EL (cell line): ENCODE measurements at places on chromosomes 1 and 21.

DNA sequence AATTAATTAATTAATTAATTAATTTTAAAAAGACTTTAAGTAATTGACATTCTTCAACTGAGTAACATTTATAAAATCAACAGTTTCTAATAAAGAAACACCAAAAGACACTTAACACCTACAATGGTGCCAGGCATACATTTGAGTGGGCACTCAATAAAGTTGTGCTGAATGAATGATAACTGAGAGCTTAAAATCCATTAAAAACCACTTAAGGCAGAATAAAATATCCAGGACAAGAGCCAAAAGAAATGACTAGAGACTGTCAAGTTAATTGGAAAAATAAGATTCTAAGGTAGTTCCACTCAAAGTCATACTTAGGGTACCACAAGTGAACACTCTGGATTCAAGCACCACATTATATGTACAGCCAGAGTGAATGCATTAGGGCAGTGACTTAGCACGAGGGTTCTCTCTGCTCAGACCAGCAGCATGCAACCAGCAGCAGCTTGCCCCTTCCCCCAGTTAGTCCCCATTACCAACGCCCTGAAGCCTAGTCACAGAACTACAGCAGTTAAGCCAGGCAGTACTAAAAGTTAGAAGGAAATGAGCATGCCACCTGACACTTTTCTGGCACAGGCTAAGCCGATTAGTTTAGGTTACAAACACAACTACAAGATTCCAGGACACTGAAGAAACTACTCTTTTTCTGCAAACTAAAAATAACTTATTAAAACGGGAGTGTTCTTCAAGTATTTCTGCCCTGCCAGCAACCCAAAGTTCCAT is 46.5 kb downstream of the LUZP1 start:
- peak; percentile 43 for DNase-seq

DNA sequence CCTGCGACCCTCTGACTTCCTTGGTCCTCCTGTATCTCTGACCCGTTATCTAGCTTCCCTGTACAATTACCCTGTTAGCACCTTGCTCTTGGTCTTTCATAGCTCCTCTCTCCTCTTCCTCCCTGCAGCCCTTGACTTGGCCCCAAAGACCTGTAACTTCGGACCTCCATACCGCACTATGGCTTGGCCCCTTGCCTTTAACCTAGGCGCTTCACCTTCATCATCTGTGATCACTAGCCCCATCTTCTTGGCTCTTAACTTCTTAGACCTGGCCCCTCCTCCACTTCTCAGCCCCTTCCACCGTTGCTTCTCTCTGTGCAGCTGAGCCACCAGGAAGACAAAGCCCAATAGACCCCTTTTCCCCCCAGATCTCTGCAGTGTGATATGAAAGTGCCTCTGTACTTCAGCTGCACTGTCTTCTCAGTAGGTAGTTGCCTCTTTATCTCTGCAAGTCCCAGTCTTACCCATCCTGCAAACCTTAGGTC is 740 bp downstream of the ZNF691 start:
- peak; percentile 3 for DNase-seq

GRCh38 chr1:247287460-247287859 is 31.6 kb downstream of the VN1R5 start:
- no peak for DNase-seq

DNA sequence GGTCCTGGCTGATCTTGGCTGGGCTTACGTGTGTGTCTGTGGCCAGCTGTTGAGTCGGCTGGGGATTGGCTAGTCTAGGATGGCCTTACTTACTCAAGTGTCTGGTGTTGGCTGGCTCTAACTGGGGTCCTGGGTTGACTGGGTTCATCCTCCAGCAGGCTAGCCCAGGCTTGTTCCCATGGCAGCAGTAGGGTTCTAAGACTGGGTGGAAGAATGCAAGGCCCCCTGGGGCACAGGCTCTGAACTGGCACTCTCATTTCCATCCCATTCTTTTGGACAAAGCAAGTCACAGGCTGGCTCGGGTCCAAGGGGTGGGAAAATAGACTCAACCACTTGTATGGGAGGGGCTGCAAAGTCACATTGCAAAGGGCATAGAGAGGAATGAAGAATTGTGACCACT is 7.9 kb upstream of the OPRD1 start:
- DNase-seq: no peak

DNA sequence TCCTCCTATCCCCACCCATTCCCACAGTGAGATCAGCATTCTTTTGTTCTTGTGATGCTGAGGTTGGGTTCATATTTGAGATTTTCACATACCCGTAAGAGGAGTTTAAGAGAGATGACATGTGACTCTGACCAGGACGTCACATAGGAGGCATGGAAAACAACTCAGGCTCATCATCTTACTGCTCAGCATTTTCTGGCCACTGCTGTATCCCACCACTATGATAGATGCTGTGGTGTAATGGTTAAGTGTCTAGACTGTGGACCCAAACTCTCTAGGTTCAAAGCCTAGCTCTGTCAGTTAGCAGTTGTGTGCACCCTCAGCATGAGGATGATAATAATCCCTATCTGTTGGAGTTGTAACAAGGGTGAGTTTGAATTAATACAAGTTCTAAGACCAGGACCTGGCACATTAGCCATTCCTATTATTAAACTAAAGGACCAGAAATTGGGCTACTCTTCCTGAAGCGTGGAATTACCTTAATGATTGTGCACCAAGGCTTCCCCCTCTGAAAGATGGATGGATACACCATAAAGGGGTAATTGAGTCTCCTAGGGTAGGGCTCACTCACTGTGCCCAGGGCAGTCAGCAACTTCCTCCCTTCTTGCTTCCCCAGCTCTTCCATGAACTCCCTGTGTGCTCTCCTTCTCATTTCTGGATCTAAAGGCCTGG is 40.9 kb downstream of the LGR6 start:
- DNase-seq: peak; percentile 28

- peak; percentile 72 for DNase-seq
Measured at GRCh38 chr1:43274125-43274803, 4.5 kb downstream of the TMEM125 start.

DNA sequence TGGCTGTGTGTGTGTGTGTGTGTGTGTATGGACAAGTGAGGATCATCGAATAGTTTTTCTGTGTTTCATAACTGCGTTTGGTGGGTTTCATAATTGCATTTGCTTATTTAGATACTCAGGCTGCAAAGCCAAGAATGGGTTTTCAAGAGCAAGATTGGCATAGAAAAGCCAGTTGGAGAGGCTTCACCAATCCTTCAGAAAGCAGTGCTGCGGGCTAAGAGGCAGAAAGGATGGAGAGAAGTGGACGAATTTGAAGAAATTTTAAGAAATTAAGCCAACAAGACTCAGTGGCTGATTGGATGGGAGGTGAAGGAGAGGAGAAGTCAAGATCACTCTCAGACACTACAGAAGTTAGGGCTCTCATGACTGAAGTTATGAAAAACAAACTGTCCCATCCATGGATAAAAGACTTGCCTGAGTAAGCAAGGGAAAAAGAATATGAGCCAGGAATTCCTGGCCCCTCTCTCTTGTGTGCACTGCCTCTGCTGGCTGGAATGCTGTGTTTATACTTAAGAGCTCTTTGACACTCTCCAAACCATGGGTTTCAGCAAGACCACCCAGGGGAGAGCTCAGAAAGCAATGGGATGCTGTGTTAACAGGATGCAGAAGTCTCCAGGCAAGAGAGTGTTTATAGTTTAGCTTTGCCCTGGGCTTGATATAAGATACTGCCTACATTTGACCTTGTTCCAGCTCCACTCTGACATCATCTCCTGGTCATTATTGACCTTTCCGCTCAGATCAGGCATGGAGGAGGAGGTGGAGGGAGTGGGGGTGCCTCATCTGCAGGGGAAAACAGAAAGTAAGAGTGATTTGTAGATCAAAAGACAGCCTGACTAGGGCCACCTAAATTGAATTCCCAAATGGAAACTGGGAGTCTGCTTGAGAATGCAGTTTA is 232.0 kb upstream of the PLXNA2 start:
- peak; percentile 41 for DNase-seq

DNA sequence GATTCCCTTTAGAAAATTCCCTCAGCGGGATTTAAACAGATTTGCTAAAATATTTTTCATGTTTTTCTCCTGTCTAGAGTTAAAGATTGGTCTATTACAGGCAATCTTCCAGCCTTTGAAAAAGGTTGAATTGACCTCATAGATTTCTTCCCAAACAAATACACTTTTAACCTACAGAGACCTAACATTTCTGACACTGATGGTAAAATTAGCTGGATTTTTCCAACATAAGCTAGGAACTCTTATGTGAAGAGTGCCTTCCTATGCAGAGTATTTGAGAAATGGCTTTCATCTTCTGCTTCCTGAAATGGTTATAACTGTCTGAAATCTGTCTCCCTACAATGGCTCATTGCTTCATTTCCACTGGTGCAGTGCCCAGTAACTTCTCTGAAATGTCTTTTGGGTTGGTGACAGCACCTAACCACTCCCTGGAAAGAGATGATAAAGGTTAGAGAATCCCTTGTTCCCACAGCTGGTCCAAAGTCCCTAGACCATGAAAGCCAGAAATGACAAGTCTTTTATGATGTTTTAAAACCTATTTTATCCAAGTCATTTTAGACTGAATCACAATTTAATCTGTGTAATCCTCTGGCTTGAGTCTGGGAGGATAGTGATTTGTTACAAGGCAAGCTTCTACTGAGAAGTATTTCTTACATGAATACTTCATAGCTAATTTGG is 269.4 kb downstream of the BACH1 start:
- DNase-seq: no peak

DNA sequence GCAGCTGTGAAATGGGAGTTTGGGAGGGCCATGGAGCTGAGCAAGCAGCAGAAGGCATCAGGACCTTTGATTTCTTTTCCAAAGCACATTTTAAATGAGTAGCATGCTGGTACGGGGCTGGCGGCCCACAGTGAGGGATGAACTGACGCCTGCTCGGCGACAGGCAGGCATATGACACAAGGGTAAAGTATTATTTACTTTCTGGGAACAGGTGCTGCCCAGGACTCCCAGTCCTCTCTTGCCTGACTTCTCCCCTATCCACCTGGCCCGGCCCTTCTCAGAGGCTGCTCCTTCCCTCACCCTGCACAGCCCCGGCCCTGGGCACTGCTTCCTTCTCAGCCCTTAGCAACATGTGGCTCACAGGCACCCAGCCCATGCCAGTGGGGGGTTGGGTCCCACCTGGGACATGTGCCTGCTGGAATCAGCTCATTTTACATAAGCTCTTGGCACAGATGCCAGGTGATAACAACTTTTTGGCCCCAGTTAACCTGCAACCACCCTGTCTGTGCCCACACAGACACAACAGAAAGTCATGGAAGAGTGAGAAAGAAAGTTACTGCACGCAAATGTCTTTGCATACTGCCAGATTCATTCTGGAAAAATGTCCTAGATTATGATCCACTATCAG is 112.3 kb upstream of the GADD45A start:
- no peak for DNase-seq

DNA sequence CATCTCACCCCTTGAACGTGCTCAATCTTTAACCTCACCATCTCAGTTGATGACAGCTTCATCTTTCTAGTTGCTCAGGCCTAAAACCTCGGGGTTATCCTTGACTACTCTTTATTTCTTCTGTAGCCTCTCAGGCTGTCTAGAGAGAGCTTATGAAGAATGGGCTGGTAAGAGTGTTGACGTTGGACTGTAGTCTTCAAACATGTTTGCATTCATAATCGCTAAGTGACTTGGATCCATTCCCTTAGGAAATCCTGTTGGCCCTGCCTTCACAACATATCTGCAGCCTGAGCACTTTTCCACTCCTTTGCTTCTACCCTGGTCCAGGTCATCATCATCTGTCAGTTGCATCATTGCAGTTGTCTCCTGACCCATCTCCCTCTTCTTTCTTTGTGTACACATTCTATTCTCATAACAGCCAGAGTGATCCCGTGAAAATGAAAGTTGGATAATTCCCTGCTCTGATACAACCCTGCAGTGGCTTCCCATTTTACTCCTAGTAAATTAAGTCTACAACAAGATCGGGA is 10.5 kb downstream of the UCK2 start:
- DNase-seq: no peak

DNA sequence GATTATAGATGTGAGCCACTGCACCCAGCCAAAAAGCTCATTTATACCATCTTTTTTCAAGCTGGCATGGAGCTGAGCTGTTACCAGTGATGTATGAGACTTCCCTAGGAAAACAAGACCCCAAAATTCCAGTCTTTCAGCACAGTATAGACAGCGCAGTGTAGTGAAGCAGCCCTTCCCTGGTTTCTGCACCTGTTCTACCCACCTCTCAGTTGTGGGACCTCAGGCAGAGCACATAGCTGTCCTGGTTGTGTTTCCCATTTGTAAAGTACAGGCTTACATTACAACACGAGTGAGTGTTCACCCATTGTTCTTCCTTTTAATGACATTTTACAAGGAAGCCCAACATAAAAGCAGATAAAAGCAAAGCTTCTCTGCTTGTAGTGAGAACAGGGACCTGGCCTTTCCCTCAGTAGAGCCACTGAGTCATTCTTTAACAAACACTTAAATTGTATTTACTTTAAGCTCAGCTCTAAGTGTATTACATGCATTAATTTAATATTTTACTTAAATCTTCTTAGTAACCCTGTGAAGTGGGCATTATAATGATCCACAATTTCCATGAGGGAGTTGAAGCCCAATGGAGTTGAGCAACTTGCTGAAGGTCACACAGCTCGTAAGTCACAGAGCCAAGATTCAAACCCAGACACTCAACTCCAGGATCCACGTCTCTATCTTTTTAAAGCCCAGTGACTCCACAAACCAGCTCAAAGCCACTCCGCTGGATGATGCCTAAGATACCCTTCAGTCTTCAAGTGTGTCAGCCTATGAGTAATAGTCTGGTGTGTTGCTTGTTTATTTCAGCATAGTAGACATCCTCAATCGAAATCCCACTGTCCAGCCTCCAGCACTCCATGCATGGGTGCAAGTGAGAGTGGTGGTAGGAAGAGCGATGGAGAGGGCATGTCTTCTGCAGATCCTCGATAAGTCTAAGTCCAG is 40.5 kb upstream of the CAPZB start:
- no peak for DNase-seq

GRCh38 chr21:14817311-14817710 is 247.5 kb downstream of the NRIP1 start:
- DNase-seq: no peak

- DNase-seq: peak; percentile 99
Measured at GRCh38 chr1:100622037-100622436, 84.1 kb downstream of the GPR88 start.

GRCh38 chr1:173410794-173411236 is 66.3 kb upstream of the PRDX6 start:
- DNase-seq: no peak

- DNase-seq: no peak
Measured at GRCh38 chr1:30005972-30006619, 717.3 kb downstream of the MATN1 start.

GRCh38 chr1:41758904-41759548 is 159.7 kb downstream of the HIVEP3 start:
- peak; percentile 90 for DNase-seq

DNA sequence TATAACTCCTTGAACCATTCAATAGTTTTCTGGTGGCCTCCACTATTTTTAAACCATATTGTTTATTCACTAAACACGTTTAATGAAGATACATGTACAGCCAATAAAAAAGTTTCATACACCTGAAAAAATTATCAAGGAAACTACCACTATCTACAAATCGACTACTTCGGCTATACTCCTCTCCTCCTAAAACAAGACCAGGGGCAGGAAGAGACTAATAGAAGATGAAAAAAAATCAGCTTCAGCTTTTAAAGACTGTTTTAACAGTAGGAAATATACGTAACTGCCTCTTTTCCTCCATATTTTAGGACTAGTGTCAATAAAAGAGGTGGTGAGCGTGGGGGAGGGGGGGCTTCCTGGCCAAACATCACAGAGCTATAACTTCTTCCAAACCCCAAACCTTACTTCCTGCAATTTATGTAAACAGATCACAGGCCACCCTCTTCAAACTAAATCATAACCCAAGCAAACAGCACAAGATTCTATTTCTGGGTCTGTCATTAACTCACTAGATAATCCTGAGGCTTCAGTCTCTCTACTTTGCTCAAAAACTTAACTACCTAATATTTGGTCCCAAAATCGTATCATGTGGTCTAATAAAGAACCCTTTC is 15.1 kb downstream of the FOXJ3 start:
- DNase-seq: no peak
